A673 (cell line): ENCODE measurements at places on chromosomes 12 and 14.

GRCh38 chr14:103372017-103372416, 13.2 kb upstream of the MARK3 start:
- DNase-seq = no peak

DNA sequence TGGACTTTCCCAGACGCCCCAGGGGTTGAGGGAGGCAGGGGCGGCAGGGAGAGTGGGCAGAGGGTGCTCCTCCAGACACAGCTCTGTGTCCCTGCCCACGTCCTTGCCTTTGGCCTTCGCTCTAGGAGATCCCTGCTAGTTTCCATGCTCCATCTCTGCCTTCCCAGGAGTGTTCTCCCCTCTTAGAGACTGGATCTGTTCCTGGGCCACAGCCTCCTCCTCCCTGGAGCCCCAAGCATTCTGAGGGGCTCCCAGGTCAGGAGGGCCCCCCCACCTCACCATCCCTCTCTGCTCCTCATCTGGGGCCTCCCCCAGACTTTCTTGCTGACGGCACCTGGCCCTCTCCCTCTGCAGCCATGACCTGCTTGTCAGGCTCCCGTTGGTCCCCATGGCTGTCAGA, 216.0 kb upstream of the FKBP4 start:
- DNase-seq = no peak

DNA sequence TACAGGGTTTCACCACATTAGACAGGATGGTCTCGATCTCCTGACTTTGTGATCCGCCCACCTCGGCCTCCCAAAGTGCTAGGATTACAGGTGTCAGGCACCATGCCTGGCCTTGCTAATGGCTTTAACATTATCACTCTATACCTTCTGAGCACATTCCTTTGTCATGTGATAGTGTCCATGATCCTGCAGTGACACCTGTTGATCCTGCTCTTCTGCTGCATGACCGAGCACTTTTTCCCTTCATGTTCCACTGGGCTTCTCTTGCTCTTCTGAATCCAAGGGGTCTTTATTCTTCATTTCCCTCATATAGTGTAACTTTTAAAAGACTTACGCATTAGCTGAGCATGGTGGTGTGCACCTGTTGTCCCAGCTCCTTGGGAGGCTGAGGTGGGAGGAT, 11.6 kb downstream of the ZNF268 start:
- DNase-seq = no peak

DNA sequence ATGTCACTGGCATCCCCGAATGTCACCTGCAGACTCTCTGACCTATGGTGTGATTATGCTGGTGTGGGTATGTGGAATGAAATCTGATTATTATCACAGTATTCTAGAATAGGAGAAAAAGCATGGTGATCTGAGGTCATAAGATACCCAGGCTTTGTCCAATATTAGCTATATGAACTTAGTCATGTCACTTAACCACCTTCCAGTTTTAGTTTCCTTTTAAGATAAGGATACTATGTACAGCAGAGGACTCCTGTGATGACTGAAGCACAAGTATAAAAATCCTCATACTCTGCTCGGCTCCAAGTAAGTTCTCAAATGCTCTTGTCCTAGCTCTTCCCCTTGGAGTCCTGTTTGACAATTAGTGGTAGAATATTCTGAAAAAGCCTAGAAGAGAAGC, 2.8 kb downstream of the GNS start:
- no peak for DNase-seq

DNA sequence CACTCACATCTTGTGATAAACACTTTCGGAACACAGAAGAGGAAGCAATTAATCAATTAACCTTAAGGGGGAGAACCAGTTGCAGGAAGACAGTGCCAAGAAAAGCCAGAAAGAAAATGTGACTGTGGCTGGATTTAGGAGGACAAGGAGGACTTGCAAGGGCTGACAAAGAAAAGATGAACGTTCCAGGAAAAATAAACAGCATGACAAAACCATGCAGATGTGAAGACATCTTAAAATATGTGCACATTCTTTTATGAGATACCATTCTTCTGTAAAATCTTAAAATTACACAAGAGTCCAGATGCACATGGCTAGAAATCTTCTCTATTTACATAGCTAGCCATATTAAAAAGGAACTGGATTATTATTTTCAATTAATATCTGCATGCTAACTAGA, 33.4 kb downstream of the KITLG start:
- no peak for DNase-seq

GRCh38 chr14:89588840-89589296, 171.8 kb upstream of the FOXN3 start:
- DNase-seq = no peak

GRCh38 chr14:53742233-53742620, 214.4 kb downstream of the BMP4 start:
- peak; percentile 12 for DNase-seq

DNA sequence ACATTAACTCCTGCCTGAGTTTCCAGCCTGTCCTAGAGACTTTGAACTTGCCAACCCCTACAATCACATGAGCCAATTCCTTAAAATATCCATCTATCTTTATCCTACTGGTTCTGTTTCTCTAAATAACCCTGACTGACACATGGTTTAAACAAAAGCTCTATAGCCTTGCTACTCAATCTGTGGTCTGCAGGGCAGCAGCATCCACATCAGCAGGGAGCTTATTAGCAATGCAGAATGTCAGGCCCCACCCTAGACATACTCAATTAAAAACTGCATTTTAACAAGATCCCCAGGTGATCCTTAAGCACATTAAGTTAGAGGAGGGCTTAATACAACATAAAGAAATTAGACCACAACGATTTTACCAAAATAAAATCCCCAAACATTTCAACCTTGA, 108.3 kb upstream of the CPSF6 start:
- no peak for DNase-seq

GRCh38 chr12:76451528-76451927, 103.3 kb upstream of the BBS10 start:
- no peak for DNase-seq

DNA sequence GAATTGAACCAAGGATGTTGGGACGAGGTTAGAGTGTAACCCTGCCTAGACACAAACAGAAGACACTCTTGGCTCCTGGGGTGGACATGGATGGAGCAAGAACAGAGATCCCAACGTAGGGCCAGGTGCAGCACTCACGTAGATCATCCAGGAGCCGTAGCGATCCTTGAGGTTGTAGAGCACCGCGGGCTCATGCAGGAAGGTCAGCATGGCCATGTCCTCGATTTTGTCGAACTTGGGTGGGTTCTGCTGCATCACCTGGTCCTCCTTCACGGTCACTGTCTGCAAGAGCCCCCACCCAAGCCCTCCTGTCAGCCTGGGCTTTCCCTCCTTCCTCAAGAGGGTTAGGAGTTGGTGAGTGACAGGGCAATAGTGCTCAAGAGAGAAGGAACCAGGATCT, 2.5 kb downstream of the MYH7 start:
- DNase-seq = no peak

GRCh38 chr14:103330536-103330935, 3.5 kb upstream of the EIF5 start:
- DNase-seq = no peak

DNA sequence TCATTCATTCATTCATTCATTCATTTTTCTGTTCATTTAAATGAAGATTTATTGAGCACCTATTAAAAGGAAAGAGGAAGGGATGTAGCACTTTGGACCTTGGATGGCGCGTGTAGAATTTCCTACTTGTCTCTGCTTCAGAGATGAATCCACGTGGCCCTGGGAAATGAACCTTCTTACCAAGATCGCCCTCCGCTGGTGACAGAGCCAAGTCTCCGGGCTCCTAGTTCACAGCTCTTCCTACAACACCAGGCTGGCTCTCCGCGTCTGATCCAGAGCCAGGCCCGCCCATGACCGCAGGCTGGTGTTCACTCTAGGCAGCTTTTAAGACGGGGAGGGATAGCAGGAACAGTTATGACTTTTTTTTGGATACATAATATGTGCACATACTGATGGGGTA, 70.9 kb upstream of the PIWIL1 start:
- DNase-seq = no peak

DNA sequence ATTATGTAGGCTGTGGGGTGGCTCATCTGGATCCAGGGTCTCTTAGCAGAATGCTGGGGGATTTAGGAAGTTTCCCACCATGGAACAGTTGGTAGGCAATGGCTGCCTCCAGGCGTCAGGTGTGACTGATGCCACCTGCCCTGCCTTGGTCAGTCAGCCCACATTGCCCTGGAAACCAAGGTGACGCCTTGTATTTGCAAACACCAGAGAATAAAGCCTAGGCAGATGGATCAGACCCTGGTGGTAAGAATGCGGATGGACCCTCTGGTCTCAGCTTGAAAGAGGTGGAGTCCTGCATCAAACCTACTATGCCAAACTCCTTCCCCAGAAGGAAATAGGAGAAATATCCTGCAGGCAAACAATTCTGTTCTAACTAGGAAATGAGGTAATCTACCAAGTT, 38.2 kb downstream of the NCKAP5L start:
- no peak for DNase-seq

DNA sequence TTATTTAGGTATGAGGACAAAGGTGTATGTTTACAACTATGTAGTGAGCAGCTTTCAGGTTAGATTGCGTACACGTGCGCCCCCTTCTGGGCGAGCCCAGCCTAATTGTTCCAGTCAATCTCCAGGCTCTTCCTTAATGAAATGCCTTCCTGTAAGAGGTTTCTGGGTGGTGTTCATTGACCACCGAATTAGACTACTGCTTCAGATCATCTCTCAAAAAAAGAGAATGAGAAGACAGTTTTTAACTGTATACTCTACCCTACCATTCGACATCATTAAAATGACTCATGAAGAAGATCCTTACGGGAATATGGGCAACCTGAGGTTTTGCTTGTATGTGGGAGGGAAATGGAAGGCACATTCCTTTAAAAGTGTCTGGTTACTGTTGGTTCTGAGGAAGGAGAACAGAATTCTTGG, 2.1 kb downstream of the LUM start:
- DNase-seq = peak; percentile 64
